ENCODE measurements at places on chromosomes 4 and X.

DNA sequence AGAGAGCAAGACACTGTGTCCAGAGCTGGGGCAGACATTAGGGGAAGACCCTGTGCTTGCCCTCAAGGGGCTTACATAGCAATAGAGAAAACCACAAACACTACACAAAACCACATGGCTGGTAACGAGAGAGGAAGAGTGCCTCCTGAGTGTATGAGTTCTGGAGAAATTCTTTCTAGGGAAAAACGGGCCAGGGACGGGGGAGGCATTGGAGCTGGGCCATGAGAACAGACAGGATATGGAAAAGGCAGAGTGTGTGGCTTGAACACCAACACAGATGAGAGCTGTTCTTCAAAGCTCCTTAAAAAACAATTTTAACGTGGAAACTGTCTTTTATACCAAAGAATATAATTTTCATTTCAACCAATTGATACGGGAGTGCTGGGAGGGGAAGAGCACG lies 42.7 kb downstream of the RASGEF1B start:
- DNase-seq: no peak

DNA sequence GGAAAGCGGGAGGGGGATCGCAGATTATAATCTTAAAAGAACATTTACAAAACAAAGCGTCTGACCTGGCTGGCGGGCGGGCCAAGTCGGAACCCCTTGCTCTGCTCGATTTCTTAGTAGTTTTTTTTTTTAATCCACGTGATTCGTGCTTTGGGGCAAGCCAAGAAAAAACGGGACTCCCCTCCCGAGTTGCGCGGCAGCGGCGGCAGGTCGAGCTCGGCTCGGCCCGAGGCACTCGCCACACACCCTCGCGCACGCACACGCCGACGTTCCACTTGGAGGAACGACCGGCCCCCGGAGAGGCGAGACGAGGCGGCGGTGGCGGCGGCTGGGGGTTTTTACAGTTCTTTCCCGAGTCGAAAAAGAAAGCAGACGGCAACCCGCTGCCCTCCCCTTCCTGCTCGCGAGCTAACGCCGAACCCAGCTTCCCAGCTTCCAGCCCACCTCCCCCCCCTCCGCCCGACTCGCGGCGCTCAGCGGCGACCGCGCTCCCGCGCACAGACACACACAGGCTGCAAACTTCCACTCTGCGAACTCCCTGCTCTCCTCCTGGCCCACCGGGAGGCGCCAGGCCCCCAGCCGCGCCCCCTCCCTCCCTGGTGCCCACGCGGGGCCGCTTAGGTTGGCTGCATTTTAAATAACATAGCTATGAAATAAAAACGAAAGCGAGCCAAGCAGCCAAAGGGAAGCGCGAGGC lies 1.2 kb downstream of the BCOR start:
- DNase-seq: peak; percentile 68

- DNase-seq: no peak
Observed at GRCh38 chr4:114860786-114861185, 252.6 kb downstream of the NDST4 start.

- DNase-seq: no peak
Observed at GRCh38 chr4:85778632-85779131, 303.7 kb downstream of the ARHGAP24 start.

- no peak for DNase-seq
Observed at GRCh38 chrX:154378059-154378798, 866 bp upstream of the EMD start.

DNA sequence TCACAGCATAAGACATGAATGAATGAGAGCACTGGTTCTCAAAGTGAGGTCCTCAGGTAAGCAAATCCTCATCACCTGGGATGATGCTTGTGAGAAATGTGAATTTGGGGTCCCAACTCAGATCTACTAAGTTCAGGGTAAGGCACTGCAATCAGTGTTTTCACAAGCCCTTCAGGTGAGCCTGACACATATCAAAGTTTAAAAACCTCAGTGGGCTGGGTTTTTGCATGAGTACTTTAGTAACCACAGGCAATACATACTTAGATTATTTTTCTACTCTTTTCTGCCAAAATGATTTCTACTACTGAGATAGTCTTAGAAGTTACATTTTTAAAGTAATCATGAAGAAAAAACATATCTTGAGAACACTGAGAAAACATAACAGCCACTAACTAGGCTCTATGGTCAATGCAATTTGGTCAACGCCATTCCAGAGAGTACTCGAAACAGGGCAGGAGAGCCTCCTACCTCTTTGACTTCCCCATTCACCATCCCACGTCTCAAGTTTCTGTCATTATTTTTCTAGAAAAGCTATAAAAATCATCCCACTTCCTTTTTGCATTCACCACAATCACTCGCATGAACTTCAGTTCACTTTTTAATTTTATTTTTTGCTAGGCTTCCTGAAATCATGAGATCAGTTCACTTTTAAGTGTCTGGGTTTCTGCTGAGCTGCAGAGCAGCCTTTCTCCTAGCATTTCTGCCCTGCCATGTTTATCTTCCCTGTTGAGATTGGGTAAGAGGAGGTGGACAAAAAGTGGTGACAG lies 73.8 kb downstream of the MFAP3L start:
- DNase-seq: no peak

GRCh38 chr4:183348136-183348535 lies 25.9 kb upstream of the CLDN24 start:
- no peak for DNase-seq

GRCh38 chr4:83724485-83725335 lies 188.8 kb downstream of the GPAT3 start:
- DNase-seq: no peak

DNA sequence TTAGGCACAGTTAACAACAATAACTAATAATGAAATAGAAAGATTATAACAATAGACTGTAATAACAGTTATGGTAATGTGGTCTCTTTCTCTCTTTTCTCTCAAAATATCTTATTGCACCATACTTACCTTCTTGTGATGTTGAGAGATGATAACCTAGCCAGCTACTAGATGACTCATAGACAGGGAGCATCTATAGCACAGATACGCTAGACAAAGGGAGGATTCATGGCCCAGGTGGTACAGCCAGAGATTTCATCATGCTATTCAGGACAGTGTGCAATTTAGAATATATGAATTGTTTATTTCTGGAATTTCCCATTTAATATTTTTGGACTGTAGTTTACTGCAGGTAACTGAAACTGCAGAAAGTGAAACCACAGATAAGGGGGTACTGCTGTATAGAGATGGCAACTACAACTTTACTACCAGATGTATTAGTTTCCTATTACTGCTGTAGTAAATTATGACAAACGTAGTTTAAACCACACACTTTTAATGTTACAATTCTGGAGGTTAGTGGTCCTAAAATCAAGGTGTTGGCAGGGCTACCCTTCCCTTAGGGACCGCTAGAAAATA lies 41.8 kb upstream of the MAGED1 start:
- DNase-seq: no peak

DNA sequence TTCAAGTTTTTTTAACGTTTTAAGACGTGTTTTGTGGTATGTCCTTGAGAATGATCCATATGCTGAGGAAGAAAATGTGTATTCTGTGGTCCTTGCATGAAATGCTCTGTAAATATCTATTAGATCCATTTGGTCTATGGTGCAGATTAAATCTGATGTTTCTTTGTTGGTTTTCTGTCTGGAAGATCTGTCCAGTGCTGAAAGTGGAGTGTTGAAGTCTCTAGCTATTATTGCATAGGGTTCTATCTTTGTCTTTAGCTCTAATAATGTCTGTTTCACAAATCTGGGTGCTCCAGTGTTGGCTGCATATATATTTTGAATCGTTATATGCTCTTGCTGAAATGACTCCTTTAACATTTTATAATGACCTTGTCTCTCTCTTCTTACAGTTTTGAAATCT lies 122.5 kb downstream of the RPA4 start:
- no peak for DNase-seq

DNA sequence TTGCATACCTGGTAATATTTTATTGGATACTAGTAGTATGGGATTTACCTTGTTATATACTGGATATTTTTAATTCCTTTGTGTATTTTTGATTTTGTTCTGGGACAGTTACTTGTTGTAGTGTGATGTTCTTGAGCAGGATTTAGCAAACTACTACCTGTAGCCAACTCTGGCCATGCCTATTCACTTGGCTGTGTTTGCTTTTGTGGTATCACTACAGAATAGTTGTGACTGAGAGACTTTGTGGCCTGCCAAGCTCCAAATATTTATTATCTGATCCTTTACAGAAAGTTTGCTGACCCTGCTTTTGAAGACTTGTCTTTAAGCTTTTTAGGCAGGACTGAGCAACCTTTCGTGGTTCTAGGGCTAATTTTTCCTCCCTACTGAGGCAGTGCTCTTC lies 17.8 kb downstream of the ZCCHC4 start:
- no peak for DNase-seq

- DNase-seq: no peak
Observed at GRCh38 chr4:102871772-102872171, 3.0 kb downstream of the CISD2 start.

DNA sequence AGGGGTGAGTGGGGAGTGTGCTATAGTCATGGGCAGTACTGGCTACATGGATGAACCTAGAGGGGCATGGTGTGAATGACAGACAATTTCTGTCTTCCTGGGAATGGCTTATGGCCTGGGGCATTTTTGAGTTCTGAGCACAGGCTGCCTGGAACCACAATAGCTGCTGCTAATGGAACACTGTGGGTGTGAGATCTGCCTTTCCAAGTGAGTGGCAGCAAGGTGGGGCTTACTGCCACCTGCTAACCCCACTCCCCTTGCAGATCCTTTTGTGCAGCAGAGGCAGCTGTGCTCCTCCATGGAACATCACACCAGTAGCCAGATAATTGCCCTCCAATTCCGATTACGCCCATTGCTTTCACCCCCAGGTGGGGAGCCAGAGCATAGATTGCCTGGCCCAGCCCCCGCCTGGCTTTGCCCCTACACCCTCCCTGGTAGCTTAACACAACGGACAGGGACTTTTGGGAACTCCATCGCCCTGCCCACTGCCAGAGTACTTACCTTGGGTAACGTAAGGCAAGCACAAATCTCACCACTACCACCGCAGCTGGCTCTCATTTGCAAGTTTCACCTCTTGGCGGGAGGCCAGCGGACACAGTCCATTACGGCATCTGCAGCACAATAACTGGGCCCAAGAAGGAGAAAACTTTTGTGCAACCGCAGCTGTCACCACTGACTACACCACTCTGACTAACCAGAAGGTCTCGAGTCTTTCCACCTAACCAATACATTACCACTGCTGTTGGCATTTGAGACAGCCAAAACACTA lies 421.2 kb upstream of the NWD2 start:
- no peak for DNase-seq

DNA sequence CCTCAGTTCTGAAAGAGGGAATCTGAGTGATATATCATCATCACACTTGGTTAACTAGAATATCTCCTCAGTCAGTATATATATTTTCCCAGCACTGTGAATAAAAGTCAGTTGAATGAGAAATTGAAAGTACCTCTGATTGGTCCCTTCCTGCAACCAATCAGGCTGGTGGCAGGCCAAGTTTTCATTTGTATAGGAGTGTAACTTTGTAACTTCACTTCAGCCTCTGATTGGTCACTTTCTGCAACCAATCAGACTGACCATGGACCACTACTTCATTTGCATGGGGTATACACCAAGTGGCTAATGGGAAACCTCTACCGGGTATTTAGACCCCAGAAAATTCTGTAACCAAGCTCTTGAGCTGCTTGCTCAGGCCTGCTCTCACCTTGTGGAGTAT lies 2.0 kb upstream of the PGK1 start:
- no peak for DNase-seq

DNA sequence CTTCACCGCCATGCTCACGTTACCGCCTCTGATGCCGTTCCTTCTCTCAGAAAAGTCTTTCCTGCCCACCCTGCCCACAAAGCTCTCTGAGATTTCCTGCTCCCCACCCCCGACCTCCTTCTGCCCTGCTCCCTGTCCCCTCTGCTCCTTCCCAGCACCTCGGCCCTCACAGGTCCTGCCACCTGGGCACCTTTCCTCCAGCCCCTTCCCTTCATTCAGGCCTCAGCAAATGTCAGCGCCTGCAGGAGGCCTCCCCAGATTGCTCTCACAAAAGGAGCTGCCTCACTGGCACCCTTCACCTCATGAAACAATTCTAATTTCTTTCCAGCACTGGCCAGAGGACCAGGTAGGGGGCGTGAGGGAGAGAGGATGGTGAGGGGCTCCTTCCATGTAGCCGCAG lies 33.6 kb upstream of the MXD4 start:
- no peak for DNase-seq

DNA sequence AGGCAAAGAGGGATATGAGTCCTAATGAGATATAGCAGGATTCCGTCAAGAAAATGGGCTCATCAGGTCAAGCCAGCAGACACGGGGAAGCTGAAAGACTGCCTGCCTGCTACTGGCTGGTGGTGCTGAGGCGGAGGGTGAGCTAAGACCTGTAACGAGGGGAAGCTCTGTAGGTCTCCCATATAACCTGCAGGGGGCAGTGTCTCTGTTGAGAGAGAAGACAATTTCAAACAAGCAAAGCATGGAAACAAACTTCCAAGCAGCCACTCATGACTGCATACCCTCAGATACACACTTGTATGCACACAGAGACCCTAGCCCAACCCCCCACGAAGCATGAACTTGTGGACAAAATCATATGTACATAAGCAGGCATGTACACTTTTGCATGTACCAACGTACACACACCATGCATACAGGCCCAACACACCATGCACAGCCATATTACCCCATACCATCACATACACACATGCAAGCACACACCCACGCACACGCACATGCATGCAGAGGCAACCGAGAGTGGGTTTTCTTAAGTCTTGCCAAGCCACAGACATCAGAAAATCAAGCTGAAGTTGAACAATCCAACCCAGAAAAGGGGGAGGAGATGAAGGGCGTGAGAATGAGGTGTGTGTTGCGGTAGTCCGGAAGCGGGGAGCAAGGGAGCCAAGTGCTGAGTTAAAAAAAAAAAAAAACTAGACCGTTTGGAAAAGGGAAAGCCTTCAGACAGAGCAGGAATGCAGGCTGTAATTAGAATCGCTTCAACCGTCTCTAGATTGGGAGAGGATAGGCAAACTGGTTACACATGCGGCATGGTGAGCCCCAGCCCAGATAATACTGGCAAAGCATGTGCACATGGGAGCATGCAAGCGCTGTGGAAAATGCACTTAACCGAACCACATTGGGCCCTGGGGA lies 71.0 kb downstream of the PJA1 start:
- DNase-seq: peak; percentile 27

- no peak for DNase-seq
Observed at GRCh38 chrX:153590961-153591956, 7.7 kb downstream of the CCNQ start.

GRCh38 chr4:97140545-97140944 lies 1002.7 kb downstream of the STPG2 start:
- DNase-seq: no peak

DNA sequence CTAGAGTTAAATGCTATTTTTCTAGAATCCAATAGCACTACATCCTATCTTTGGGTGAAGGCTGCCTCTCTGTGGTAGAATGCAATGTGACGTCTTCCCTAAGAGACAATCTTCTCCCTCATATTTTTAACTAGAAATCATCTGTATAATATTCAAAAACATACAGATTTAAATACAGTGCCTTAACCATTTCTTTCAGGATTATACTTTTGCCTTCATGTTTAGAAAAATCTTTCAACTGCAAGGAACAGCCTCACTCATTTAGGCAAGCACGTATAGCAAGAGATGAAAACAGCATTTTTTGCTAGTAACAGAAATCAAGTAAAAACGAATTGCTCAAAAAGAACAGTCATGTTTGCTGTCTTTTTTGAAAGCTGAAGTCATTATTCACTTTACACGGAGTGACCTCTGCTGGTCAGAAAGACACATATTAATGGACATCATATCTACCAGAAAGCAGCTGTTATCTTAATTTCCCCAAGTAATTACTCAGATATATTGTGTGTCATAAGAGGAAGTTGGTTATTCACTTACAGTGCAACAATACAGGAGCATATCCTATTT lies 422.3 kb downstream of the STPG2 start:
- no peak for DNase-seq

Data from activated CD4-positive, alpha-beta T cell treated with anti-CD3 and anti-CD28 coated beads for 4 hours (primary cell).